ENCODE measurements at places on chromosomes 5 and 9.

DNA sequence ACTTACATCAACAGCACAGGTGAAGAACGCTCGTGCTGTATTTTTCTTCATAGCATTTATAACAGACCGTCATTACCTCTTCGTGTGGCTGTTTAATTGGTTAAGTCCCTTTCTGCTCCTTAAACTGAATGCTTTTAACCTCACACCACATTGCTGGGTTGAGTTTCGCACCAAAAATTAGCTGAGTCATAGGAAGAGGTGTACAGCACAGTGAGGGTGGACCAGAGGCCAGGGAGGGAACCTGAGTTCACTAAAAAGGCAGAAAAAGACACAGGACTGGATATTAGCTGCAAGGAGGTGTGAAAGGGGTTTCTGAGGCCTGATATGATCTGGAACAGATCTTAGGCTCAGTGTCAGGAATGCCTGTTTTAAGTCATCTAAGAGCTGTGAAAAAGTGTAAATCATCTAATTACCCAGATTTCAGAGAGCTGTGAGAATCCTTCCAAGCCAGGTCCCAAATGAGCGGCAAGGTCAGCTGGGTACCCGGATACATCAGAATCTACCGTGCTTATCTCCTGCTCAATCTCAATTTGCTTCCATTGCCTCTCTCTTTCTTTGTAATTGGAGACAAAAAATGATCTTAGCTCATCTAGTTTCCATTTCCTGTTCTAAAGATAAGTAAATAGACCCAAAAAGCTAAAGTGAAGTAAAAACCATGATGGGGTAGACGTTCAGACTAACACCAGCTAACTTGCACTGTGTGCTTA is 7.1 kb upstream of the CFAP90 start:
- no peak for DNase-seq

DNA sequence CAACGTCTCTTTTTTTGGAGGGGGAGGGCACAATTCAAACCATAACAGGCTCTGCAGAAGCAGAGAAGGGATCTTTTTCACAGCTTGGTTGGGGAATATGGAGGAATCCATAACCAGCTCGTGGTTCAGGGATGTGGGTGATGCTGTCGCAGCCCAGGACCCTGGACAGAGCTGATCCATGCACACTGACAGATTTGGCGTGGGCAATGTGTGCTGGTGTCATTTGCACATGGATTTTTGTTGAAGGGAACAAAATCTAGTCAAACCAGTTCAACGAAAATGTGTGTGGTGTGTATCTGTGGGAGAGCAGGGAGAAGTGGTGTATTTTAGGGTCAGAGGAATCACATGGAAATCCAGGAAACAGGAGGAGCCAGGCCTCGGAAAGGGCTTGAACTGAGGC is 4.2 kb downstream of the DOCK2 start:
- DNase-seq = no peak

- no peak for DNase-seq
These were observed 512.2 kb upstream of the GRIA1 start for GRCh38 chr5:152978141-152978835.

GRCh38 chr5:143135832-143136551 is 267.5 kb downstream of the NR3C1 start:
- no peak for DNase-seq

DNA sequence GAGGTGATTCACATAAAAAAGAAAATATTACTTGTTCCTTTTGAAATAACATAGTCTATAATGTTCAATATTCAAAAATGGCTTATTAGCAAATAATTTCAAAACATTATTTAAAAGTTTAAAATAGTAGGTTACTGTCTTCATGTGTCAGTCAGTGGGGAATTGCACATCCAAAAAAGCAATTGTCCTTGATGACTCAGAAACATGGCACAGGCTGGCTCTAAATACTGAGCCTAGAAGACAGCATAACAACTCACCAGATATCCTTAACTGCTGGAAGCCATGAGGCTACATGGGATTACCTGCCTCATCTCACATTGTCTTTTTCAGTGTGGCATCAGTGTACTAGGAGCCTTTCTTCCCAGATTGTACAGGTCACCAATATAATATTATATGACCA is 439.5 kb upstream of the RGMB start:
- DNase-seq = no peak

DNA sequence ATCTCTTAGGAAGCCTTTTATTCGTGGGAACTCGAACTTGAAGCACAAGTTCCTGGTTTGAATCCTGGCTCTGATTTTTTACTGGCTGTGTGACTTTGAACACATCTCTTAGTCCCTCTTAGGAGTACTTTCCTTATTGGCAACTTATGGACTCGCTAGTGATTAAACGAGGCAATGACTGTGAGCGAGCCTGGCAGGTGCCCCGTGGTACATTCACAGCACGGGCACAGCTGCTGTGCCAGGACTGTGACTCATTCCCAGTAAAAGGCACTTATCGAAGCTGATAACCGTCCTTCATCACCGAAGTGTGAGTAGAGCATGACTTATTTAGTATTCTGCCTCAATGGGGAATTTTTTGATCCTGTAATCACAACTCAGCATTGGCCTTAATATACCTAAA is 22.7 kb downstream of the CFAP90 start:
- no peak for DNase-seq

DNA sequence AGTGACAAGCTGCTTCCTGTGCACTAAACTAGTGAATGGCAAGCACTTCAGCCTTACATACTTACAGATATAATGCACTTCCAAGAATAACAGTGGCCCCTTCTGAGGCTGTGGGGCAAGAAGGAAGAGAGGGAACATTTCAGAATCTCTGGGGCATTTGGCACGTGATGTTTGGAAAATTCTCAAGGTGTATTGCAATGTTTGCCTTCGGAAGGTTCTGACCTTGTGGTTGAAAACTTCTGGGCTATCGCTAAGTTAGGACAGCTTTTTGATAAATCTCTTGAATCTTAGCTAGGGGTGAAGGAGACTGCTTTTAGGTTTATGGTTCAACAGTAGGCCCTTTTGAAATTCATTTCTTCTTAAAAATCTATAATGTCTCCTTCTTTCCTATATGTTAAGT is 7.1 kb upstream of the FGF10 start:
- DNase-seq = no peak

DNA sequence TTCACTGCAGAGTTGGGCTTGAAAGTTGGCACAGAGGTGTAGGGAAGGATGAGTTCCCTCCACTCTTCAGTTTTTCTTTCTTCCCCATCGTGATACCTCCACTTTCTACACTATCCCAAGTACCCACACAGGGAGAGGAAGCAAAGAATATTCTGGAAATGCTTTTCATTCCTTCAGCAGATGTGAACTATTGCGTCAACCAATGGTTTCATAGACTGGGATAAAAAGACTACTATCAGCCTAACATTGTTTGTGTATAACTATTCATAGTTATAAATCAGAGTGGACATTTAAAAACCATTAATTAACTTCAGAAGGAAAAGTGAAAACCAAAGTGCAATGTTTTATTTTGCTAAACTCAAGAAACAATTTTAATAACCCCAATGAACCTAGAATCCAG is 63.6 kb upstream of the MAMDC2 start:
- DNase-seq = no peak

DNA sequence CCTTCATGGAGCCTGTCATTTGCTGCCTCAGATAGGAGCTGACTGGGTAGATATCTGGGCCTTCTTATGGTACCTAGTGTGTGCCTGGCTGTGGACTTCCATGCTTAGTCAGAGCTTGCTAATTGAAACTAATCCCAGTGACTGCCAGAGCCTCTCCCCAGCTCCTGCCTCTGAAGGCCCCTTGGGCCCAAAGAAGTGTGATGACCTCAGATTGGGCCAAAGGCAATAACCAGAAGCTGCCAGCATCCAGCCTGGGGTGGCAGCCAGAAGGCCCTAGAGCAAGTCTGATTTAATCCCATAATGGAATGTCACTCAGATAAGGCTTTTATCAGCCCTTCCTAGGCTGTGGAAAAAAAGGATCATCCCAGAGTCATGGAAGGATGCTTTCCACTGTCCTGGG is 17.1 kb upstream of the CDC23 start:
- no peak for DNase-seq

DNA sequence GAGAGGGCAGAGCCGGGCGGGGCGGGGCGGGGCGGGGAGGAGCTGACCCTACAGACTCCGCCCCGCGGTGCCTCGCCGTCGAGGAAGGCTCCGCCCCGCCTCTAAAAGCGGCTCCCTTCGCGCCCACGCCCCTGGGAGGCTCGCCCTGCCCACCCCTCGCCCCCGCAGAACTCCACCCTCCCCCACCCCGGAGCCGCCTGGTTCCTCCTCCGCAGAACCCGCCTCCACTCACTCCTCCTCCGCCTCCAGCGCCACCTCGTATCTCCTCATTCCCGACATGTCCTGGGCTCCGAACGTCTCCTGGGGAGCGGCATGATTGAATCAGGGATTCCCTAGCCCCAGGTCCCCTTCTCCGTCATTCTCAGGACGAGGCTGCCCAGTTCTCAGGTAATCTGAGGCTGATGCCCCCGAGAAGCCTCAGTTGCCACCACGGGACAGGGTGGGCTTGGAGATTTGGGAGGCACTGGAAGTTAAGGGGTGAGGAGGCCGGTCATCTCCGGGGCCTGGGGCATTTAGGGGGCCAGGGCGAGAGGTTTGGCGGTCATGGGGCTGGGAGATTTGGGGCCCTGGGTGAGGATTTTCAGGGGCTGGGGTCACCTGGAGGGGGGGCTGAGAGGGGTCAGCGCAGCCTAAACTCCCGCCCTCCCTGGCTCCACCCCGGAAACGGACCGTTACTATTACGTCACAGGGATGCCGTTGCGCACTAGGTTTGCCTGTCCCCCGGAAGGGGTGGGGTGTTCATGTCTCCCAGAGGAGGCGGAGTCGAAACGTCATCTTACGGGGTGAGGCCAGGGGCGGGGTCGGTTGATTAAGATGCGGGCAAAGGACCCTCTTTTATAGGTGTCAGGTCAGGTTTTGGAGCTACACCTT is 3.2 kb upstream of the CCL27 start:
- DNase-seq = peak; percentile 87

- DNase-seq = peak; percentile 37
These were observed at the start of gene DBN1 for GRCh38 chr5:177473443-177474001. Gene DBN1, minus strand, starts transcription at chr5:177473634. Its CDS starts 113 bp downstream, at chr5:177473521.

DNA sequence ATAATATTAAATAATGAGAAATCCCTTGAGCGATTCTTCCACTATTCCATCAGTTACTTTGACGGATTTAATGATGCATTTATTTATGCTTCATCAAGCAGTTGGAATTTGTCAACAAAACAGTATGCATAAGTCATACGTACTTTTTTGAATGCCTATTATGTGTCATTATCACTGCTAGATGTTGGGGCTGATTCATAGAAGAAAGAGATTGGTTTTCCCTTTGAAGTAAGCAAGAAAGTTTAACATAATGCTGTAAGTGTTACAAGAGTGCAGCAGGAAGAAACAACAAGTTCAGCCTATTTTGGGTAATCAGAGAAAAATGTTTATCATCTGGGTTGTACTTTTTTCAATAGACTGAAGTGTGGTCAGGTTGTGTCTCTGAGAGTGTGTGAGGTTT is 121.2 kb upstream of the RANBP3L start:
- no peak for DNase-seq

GRCh38 chr9:134390537-134390936 is 64.3 kb downstream of the RXRA start:
- peak; percentile 67 for DNase-seq

- DNase-seq = no peak
These were observed 126.7 kb downstream of the RASGRF2 start for GRCh38 chr5:81086881-81087281.

DNA sequence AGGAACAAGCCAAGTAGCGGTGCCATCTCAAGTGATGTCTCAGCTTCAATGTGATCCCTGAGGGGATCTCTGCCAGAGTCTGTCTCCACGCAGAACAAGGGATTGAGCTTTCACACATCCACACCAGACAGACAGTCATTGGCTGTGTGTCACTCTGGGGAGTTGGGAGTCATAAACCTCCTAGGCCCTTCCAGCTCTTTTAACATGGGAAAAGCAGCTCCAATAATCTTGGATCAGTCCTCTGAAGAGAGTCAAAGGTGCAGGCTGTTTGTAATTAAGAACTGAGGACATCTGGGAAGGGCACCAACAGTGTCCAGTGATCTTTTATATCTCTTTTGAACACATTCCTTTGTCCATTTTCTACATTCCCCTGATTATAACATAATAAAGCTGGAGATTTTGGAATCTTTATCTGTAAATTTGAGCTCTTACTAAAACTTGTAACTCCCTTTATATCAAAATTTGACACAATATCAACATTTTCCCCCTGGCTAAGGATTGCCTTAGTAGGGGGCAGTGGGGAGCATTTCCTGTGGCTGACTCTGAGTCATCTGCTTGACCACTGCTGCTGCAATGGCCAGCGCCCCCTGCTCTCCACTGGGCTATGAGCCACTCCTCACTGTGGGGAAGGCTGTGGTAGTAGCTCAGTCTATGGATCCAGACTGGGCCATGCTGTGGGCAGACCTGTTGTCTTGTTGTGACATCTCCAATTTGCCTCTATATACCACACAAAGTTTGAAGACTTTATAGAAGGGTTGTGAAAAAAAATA is 284.4 kb downstream of the OSTF1 start:
- DNase-seq = no peak

GRCh38 chr9:105832096-105832710 is 137.9 kb downstream of the TMEM38B start:
- no peak for DNase-seq

- no peak for DNase-seq
These were observed 51.4 kb downstream of the ATP10B start for GRCh38 chr5:160800375-160801275.

- DNase-seq = no peak
These were observed 450.3 kb upstream of the CLINT1 start for GRCh38 chr5:158309088-158309807.

DNA sequence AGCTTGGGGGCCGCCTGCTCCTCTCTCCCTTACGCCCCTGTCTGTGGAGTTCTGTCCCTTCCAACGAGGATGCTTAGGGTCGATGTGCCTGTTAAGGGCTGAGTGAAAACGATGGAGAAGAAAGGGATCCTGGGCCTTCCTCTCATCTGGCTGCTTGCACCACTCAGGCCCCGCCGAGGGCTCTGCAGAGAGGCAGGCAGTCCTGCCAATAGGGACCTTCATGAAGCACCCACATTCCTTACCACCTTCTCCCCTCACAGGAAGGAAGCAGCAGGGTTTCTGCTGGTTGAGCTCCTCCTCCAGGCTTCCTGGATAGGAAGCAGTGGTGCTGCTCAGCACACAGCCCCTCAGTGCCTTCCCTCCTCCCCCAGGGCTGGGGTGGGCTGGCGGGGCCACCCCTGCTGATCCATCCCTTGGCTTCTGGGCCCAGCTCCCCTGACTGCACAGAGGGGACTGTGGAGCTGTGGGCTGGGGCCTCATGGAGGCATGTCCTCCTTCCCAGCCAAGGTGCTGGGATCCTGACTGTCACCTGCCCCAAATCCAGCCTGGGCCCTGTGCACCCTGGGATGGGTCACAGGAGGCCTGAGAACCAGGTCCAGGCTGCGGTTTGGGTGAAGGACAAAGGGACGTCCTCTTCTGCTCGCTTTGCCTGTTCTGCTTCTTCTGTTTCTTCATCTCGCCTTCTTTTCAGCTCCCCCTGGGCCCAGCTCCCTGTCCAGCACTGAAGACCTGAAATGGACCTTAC is 50.5 kb downstream of the AHRR start:
- no peak for DNase-seq

DNA sequence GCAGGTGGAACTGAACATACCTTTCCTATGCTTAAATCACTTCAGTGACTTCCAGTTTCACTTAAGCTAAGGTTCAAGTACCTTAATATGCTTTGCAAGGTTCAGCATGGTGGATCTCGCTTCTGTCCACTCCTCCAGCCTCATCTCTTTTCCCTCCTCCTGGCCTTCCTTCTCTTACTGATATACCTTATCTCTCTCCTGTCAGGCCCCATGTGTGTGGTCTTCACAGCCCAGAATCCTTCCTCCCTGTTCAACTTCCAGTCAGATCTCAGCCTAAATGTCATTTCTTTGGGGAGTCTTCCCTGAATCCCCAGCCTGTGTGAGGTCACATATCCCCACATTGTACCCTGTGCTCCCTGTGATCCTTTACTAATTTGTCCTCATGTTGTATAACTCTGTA is 87.7 kb downstream of the ANGPTL2 start:
- DNase-seq = no peak

- DNase-seq = no peak
These were observed 174.2 kb downstream of the OXCT1 start for GRCh38 chr5:41695920-41696582.
